ENCODE measurements at places on chromosomes 12 and 14.

DNA sequence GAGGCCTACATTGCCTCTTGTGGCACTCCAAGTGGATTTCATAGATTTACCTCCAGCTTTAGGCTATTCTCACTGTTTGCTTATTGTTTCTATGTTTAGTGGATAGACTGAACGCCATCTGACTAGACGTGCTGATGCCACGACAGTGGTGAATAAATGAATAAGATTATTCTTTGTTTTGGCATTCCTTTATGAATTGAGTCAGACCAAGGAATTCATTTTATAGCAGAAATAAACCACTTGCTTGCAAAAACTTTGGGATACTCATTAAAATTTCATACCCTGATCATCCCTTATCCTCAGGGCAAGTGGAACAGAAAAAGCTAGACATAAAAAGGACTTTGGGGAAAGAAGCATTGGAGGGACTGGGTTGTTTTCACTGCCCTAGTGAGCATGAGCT, 71.7 kb upstream of the FERMT2 start:
- no peak for DNase-seq

DNA sequence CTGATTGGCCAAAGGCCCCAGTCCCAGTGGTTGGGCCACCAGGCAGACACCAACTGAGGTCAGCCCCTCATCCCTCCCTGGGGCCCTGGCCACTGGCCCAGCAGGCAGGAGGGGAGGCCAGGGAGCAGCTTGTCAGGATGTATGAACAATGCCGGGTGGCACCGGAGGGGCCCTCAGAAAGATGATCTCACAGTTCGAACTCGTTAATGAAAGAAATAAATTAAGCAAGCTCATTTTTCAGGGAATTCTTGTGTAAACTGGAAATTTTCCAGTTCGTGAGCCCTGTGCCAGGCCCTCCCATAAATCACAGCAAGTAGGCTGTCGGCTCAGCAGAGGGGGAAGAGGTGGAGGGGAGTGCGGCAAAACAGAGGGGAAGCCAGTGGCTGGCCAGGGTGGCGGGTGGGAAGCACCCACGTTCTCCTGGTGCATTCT, 177.0 kb upstream of the VASH1 start:
- DNase-seq, result no peak

GRCh38 chr12:48454667-48455066, 17.7 kb upstream of the ANP32D start:
- DNase-seq, result no peak

DNA sequence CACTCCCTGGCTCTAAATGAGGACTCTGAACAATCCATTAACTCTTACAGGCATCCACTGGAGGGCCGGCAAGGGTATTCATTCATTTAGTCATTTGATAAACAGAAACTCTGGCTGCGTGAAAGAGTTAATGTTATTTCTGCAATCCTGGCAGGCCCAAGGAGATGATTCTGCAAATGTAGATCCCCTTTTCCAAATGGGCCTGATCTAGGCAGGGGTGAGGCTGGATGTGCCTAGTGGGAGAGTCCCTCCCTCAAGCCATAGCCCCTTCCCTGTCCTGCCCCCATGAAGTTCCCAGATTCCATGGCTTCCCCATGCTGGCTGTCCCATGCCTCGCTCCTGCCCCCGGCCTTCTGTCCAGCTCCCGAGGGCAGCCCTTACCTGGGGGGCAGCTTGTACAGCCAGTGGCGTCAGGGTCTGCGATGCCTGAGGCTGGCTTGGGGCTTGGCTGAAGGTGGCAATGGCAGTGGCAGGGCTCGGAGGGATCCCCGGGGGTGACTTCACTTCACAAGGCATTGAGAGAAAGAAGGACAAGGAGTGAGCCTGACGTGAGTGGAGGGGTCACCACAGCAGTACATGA, 18.4 kb downstream of the POU6F1 start:
- DNase-seq, result no peak

Data from activated T-cell treated with anti-CD3 and anti-CD28 coated beads, Interleukin-2, amount 50 U/mL, for 24 hours (primary cell).